ENCODE measurements at places on chromosomes 1 and 21.

- no peak for DNase-seq
Observed at GRCh38 chr1:95451904-95452303, 217.9 kb downstream of the RWDD3 start.

- DNase-seq = no peak
Observed at GRCh38 chr21:16460936-16461335, 731.2 kb downstream of the USP25 start.

- DNase-seq = no peak
Observed at GRCh38 chr1:168795681-168796080, 66.7 kb upstream of the DPT start.

DNA sequence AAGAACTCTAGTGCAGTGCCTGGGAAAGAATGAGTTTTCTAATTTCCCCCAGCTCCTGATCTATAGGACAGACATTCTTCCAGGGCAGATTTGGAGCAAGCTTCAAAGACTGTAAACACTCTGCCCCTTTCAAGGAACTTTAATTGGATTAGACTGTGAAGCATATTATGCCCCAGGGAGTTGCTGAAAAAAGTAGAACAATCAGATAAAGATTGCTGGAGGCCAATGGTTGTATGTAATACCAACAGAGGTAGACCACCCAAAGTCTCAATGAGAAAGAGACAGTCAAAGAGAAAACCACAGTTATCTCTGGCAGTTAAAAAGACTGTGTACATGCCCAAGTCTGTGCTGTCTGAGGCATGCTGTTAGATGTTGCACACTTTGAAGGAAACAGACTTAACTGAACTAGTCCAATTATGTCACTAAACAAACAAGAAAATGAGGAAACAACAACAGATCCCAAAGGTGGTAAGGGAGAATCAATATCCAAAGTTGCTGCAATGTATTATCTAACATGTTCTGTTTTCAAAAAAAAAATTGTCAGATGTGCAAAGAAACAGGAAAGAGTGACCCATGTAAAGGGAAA, 24.4 kb downstream of the C4BPA start:
- DNase-seq = no peak

DNA sequence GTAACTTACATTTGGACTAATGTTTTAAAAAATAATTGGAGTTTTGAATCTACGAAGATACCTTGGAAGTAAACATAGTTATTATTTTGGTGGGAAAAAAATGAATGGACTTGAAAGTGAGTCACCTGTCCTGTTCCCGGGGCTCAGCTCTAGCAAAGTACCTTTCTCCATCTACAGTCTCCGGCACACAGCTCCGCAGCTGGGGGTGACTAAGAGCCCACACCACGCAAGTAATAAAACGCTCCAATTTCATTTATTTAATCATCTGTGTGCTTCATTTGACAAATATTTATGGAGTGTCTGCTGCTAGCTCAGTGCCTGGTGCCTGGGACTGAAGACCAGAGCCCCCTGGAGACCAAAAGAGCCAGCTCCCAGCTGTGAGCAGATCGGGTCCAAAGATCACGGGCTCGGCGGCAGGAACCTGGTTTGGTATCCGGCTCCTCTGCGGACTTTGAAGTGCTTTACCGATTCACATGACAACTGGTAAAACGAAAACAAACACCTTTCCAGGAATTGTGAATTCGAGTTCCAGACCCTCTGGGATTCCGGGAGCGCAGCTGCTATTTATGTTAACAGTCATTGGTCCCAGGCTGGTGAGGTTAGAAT, 1.7 kb upstream of the RIPK4 start:
- no peak for DNase-seq

GRCh38 chr1:215844266-215844665, 277.2 kb downstream of the KCTD3 start:
- DNase-seq = no peak

DNA sequence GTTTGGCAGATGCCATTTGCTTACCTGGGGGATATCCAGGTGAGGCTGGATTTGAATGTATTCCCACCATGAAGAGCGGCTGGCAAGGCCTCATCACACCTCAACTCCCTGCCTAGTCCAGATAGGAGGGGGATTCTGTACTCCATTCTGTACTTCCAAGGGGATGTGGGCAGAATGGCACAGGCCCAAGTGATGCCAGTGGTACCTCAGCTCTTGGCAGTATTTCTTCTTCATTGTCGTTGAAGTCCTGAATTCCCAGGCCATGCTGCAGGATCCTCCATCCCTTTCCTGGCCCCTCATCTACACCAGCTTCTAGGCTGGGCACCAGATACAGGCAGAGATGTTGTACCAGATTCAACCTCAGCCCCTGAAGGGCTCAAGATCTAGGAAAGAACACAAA, 47.9 kb downstream of the KLHDC7A start:
- DNase-seq = no peak

DNA sequence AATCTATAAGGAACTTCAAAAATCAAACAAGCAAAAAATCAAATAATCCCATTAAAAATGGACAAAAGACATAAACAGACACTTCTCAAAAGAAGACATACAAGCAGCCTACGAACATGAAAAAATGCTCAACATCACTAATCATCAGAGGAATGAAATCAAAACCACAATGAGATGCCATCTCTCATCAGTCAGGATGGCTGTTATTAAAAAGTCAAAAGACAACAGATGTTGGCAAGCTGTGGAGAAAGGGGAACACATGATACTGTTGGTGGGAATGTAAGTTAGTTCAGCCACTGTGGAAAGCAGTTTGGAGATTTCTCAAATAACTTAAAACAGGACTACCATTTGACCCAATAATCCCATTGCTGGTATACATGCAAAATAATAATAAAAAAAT, 226.4 kb downstream of the S1PR1 start:
- no peak for DNase-seq
